HS-27A (cell line): ENCODE measurements at places on chromosomes 2 and 18.
A peak's percentile ranks its signal among the peaks of the same experiment; 100 is the strongest.

DNA sequence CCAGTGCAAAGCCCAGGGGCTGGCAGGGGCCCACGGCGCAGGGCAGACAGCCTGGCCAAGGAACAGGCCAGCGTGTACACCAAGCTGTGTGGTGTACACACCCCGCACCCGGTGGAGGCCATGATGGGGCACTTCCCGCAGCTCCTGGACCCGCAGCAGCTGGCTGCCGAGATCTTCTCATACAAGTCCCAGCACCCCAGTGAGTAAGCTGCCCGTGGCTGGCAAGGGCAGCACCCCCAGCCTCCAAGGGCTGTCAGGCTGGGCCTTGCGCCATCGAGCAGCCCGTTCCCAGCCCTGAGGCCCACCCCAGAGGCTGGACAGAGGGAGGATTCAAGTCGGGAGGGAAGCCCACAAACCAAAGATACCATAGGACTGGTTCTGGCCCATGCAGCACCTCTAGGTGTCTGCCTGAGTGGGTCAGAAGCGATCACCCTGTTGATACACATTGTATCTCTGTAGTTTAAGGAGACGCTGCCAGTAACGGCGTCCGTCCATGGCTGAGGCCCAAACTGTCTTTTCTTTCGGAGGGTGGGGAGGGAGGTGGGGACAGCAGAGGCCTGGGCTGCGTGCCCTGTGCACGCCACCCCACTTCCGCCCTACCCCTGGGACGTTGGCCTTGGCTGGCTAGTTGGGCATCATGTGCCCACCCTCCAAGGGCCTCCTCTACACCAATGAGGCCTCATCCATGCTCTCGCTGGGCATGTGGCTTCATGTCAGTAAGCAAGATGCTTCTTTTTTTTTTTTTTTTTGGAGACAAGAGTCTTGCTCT is 16.8 kb upstream of the MTERF4 start:
- no peak for DNase-seq

DNA sequence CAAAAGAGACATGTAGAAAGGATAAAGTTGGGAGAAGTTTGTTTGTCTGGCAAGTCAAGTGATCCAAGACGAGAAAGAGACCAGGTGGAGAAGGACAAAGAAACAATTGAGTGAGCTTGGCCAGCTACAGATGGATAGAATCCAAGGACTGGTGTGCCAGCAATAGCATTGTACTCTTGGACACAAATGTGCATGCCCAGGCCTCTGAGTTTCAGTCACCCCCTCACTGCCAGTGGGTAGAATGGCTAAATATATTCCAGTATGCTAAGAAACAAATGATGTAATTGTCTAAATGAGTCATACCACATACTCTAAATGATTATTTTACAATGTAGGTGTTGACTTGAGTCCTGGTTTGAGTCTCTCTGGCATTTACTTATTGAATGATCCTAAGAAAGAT is 881.3 kb downstream of the LRRTM4 start:
- DNase-seq: no peak

DNA sequence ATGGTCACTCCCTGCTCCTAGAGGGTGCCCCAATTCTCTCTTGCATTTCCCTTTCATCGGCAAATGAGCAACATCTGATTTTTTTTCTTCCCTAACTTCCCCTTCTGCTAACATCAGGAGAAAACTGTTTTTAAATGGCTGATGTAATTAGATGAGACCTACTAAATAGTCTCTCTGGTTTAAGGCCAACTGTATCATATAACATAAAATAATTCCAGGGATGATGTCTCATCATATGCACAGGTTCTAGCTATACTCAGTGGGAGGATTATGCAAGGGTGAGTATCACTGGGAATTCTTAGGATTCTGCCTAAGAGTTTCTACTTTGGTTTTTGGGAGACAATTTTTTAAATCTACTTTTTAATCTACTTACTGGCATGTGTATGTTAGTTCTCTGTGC is 193.4 kb downstream of the PARD3B start:
- no peak for DNase-seq

DNA sequence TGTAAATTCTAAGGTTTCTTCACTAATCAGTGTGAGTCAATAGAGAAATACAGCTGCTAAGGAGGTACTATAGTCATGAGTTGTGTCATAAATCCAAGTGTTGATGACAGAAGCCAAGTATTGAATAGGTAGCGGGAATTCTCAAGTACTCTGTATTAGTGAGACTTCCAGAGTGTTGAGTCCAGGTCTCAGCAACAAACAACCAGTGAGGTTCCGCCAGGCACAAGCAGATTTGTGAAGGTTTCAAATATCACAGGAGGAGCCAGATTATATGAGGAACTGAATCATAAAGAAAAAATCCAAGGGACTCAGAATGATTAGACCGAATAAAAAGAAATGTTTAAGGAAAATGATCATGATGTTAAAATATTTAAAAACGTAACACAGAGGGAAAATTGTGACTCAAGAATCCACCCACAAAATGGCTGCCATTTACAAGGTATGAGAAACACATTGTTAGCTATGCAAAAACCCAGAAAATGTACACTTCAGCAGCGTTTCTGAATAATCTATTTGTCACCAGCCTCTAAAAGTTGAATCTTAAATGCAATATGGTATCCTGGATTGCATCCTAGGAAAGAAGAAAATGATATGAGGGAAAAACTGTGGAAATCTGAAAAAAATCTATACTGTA is 27.3 kb upstream of the EVA1A start:
- peak; percentile 94 for DNase-seq

DNA sequence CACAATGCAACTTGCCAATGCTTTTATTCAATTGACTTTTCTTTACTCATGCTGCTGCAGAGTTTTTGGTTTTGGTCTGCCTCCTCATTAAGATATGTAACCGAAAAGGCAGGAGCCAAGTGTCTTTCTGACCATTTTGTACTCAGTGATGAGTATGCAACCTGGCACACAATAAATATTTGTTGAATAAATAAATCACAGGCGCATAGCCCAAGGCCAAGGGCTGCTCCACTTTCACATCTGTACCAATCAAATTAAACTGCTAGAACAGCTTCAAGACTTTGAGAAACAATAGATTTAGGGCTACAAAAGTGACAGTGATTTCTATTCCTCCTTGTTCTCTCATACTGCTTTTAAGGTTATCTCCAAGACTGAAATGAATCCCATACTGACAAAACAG is 828.2 kb downstream of the RNF144A start:
- DNase-seq: no peak

- no peak for DNase-seq
Observed at GRCh38 chr2:172038121-172038520, 38.4 kb downstream of the METAP1D start.

DNA sequence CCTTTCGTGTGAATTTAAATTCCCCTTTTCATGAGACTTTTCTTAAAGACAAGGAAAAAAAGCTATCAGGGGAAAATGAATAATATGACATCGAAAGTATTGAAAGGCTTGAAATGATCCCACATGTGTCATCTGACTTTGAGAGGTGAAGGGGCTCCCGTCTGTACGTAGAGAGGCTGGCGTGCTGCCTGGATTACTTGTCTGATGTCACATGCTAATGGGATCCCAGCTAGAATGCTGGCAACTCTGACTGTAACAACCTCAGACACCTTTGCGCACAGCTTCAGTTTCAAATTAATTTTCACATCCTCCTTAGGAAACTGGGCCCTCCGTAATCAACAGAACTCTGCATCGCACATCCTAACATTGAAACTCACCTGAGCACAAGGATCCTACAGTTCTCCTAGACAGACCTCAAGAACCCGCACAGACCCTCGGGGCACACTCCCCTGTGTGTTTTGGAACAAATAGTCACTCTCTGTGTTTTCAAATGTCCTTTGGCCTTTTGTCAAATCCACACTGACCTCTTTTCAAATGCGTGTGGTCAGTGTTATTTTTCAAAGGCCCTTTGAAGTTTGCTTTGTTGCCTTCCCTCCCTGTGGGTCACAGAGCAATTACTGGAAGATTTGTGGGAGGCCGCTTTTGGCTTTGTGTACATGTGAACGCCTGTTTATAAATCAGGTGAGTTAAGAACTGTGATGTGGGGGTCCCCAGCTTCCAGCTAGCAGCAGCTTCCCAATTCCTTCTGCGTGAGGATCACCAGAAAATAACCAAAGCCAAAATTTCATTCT is 65.9 kb downstream of the IL1R2 start:
- DNase-seq: no peak

- no peak for DNase-seq
Observed at GRCh38 chr2:60517446-60517845, 36.0 kb downstream of the BCL11A start.

DNA sequence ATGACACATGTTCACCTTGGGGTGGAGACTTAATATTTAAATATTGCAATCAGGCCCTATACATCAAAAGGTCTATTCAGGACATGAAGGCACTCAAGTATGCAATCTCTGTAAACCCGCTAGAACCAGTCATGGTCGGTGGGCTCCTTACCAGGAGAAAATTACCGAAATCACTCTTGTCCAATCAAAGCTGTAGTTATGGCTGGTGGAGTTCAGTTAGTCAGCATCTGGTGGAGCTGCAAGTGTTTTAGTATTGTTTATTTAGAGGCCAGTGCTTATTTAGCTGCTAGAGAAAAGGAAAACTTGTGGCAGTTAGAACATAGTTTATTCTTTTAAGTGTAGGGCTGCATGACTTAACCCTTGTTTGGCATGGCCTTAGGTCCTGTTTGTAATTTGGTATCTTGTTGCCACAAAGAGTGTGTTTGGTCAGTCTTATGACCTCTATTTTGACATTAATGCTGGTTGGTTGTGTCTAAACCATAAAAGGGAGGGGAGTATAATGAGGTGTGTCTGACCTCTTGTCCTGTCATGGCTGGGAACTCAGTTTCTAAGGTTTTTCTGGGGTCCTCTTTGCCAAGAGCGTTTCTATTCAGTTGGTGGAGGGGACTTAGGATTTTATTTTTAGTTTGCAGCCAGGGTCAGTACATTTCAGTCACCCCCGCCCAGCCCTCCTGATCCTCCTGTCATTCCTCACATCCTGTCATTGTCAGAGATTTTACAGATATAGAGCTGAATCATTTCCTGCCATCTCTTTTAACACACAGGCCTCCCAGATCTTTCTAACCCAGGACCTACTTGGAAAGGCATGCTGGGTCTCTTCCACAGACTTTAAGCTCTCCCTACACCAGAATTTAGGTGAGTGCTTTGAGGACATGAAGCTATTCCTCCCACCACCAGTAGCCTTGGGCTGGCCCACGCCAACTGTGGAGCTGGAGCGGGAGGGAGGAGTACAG is 108.1 kb downstream of the XRCC5 start:
- peak; percentile 42 for DNase-seq

GRCh38 chr2:197798187-197798586 is 6.2 kb upstream of the PLCL1 start:
- DNase-seq: no peak

GRCh38 chr2:191215666-191216065 is 29.5 kb upstream of the MYO1B start:
- DNase-seq: no peak

DNA sequence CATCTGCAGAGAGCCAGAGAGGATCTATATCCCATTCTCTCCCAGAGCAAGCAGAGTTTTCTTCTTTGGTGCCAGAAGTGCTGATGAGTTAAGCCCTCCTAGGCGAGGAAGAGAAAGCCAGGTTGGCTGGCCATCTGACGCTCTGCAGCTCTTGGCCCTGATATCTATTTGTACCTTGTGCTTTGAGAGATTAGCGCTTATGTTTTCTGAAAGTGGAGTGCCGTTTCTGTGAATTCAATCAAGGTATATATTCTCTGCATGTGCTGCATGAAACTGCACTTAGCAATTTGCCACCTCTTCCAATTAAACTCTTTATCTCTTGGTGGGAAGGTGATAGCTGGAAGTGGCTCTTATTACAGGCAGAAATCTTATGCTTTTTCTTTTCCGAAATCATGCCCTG is 177.5 kb downstream of the LPIN1 start:
- no peak for DNase-seq

- no peak for DNase-seq
Observed at GRCh38 chr2:170180031-170180566, 2.2 kb downstream of the MYO3B start.

DNA sequence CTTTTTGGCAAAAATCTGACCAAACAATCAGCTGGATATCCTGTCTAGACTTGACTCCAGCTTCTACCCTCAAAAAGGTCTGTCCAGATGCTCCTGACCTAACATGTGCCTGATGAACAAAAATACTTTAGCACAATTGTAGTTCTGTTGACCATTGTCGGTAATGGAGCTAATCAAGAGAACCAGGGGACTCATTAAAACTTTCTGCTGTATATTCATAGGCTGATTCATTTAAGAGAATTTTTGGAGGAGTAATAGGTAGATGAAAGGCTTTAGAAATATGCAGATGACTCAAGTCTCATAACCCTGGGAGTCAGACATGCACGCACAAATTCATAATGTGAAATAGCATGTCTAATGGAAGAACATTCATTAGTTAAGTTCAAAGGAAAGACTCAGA is 514.2 kb downstream of the TXNL1 start:
- no peak for DNase-seq

- no peak for DNase-seq
Observed at GRCh38 chr2:8006181-8006580, 675.7 kb upstream of the ID2 start.

- no peak for DNase-seq
Observed at GRCh38 chr18:48949606-48950535, 894 bp downstream of the SMAD7 start.

- DNase-seq: no peak
Observed at GRCh38 chr2:226423498-226423960, 376.1 kb downstream of the IRS1 start.

GRCh38 chr2:235543851-235544688 is 50.2 kb downstream of the AGAP1 start:
- no peak for DNase-seq

DNA sequence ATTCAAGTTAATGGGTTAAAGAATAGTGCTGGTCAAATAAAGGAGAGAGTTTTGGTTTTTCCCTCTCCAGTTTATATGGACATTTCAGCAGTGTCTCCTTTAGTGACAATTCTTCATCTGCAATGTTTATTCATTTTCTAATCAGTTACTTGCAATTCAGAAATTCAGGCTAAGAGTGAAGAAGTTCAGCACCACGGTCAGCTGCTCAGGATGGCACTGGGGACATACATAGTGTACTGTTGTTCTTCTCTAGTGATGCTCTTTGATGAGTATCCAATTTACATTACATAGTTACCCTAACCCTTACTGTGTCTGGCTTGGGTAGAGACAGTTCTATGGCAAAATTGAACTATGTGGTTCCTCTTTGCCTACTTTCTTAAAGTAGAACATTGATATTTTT is 412.7 kb downstream of the CNTNAP5 start:
- no peak for DNase-seq

- peak; percentile 76 for DNase-seq
Observed at GRCh38 chr2:152585830-152586484, 131.3 kb downstream of the PRPF40A start.

DNA sequence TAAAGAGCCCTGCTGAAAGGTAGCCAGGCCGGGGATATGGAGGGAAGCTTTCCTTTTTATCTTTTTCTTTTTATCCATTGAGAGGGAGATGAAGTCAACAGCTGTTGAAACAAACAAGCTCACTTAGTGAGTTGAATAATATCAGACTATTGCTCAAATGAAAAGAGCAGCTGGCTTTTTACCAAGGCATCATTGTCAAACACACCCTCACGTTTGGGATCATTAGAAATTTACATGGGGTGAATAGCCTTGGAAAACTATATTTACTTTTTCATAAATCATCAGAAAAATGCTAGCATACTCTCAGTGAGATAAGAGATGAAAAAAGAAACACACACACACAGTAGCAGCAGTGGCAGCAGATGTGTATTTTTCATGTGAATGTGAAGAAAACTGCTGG is 71.5 kb upstream of the HNMT start:
- DNase-seq: no peak
